ENCODE measurements at places on chromosomes 1 and 21.

DNA sequence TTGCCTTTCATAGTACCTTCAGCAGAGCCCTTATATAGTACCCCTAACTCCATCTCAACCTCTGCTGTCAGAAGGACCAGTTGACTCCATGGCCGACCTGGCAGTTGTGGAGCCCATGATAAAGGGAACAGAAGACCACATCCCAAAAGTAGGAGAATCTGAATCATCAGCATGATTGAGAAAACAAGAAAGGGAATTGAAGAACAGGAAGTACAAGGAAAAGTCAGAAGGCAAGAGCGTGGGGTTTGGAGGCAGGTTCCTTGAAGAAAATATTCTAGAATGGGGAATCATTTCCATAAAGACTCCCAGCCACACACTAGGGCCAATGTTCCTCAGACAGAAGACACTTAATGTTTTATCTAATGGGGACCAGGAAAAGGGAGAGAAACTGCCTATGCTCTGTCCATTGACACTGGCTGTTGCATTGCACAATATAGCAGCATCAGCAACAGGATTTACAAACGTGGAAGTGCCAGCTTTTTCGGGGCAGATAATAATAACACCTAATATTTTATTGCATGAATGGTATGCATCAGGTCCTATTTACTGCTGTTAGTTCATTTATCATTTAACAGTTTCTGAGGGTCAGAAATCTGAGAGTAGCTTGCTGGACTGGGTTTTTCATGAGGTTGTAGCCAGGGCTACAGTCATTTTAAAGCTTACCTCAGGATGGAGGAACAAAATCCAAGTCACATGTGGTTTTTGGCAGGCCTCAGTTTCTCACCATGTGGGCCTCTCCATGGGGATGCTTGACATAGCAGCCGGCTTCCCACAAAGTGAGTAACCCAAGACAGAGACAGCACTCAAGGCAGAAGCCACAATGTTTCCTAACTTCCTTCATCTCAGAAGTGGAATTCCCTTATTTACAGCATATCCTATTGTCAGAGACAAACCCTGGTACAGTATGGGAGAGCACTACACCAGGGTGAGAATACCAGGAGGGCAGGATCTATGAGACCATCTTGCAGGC lies 483.4 kb downstream of the PLPP3 start:
- no peak for DNase-seq

DNA sequence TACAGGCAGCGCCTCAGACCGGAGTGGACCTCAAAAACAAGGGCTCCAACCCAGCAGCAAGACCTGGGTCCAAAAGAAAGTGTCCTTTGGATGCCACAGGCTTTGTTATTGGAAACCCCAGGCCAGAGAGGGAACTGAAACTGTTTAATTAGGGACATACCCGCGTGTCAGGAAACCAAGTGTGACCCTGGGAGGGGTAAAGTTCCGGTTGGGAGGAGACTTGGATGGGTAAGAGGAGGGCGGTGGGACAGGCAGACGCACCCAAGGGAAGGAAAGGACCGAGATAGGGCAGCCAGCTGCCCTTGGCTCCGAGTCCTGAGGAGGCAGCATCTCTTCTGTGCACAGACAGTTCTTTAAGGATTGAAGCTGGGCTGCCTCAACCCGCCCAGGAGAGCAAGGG lies 71.4 kb downstream of the CDC7 start:
- no peak for DNase-seq

DNA sequence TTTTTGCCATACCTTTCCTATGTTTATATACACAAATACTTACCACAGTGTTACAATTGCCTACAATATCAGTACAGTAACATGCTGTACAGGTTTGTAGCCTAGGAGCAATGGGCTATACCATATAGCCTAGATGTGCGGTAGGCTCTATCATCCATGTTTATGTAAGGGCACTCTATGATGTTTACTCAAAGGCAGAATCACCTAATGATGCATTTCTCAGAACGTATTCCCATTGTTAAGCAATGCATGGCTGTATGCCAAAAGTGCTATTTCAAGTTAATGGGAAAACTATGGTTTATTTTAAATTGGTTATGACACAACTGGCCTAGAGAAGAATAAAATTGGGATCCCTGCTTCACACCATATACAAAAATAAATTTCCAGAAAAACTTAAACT lies 36.9 kb upstream of the DISP1 start:
- DNase-seq, result no peak

GRCh38 chr1:53662169-53662568 lies 76.8 kb downstream of the GLIS1 start:
- no peak for DNase-seq

DNA sequence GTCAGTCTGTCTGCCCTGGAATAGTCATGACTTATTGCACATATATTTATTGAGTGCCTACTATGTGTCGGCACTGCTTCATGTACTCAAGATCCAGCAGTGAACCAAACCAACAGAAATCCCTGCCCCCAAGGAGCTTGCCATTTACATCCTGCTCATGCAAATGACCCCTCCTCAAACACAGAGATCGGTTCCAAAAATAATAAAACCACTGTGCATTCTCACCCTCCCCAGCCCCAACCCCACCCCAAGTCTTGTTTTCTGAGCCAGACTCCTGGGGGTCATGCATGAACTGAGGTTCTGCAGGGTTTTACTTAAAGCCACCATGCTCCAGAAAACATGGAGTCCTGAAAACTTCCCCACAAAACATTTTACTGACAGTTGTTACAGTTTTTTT lies 61.9 kb downstream of the KIAA0040 start:
- no peak for DNase-seq

DNA sequence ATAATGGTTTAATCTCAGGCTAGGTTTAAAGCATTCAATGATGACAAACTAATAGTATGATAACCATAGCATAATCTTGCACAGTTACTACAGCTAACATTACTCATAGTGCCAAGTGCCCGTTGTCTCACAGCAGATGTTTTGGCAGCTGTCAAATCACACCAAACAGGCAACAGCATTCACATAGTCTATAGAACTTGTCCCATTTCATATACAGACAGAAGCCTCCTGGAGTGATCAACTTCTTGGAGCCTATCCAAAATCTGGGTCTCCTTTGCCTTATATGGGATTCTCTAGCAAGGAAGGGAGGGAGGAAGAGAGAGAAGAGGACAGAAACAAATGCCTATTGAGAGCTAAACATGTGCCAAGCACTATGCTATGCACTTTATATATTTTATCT lies 250.6 kb upstream of the ZP4 start:
- DNase-seq, result no peak

- DNase-seq, result no peak
These were observed 139.4 kb downstream of the VPS13D start for GRCh38 chr1:12369258-12369657.

- DNase-seq, result no peak
These were observed 171.0 kb downstream of the ZZZ3 start for GRCh38 chr1:77511440-77511840.

DNA sequence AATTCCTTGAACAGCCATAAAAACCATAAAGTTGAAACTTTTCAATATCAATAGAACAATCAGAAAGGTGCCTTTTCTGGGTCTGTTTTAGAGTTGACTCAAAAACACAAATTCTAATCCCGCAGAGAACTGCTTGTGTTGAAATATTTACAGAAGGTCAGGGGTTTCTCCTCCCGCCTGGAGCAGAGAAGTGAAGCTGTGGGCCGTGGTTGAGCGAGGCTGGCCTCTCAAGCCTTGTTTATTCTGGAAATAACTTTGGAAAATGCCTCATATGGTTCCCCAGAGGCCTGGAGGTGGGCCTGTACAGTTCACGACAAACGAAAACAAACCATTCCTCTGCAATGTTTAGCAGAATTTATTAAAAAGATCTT lies 90.8 kb upstream of the ERRFI1 start:
- no peak for DNase-seq

GRCh38 chr1:231991231-231991630 lies 364.6 kb downstream of the DISC1 start:
- no peak for DNase-seq

- DNase-seq, result no peak
These were observed 168.0 kb upstream of the NR5A2 start for GRCh38 chr1:199859491-199859933.

Measured in posterior cingulate gyrus (tissue), 11 donors.